ENCODE measurements at places on chromosomes 7 and 10.
A peak's percentile ranks its signal among the peaks of the same experiment; 100 is the strongest.

- no peak for DNase-seq
Observed at GRCh38 chr10:93138113-93138870, 64.6 kb downstream of the CYP26A1 start.

GRCh38 chr10:18085855-18086254 is 54.4 kb upstream of the CACNB2 start:
- no peak for DNase-seq

DNA sequence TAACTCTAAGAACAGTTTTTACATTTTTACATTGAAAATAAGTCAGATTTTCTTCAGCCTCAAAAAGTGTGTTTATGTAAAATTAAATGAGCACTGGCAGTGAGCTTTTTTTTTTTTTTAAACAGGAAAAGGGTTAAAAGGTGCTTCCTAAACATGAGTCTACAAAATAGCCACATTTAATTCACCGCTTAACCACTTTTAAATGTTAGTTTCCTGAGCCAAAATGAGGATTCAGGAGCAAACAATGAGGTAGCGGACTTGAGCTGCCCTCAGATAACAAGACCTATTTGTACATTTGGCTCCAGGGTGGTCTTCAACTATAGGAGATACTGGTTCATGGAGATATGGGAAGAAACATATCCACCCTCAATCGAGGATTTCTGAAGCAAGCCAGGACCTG is 22.8 kb downstream of the AKR1C3 start:
- no peak for DNase-seq

DNA sequence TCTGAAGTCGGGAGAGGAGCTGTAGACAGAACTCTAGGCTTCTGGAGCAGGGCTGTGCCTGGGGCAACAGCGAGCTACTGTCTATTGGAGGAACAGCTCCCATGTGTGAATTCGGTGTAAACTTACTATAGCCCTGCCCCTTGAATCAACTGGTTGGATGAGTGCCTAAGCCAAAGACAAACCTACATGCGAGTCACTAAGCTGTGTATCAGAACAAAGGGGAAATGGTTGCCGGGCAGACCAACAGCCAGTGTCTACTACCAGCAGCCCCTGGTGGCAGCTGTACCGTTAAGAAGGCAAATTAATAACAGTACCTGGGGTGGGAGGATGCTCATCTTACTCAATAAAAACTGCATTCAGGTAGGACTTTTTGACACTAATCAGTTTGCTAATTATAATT is 343.6 kb downstream of the ACTR3B start:
- no peak for DNase-seq

GRCh38 chr10:70804421-70804808 is 11.3 kb upstream of the SGPL1 start:
- peak; percentile 7 for DNase-seq

DNA sequence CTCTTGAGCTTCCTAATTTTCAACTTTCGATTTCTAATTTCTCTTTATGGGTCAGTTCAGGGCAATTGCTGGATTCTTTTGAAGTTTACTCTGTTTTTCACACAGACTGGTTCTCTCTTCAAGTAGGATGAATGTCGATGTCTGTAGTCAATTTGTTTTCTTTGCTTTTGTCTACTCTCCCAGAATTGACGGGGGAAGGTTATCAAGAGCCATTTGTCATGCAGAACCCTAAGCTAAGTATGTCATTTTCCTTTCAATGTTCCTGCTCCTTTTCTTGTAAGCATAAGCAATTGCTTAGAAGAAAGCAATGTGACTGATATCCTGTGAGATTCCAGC is 53.7 kb downstream of the SLC39A12 start:
- no peak for DNase-seq

DNA sequence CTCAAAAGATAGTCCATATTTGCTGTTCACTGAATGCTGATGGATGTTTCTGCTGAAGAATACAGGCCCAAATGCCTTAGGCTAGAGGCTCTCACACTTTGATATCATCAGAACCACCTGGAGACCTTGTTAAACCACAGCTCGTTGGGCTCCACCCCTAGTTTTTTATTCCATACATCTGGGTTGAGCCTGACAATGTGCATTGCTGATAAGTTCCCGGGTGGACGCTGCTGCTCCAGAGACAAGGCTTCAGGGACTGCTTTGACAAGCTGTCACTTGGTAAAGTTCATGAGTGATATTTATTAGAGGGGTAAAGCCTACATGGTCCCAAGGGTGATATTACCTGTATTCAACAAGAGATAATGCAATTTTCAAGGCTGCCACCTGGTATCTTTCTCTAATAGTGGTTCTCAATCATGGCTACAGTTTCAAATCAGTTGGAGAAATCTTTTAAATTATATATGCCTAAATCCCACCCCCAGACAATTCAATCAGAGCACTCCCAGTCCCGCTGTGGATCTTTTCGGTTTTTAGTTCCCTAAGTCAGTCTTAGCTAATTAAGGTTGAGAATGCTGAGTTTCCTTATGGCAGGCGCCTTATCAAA is 107.1 kb upstream of the GSDME start:
- no peak for DNase-seq

- DNase-seq, result no peak
Observed at GRCh38 chr7:69398986-69399385, 199.3 kb upstream of the AUTS2 start.

- no peak for DNase-seq
Observed at GRCh38 chr7:2168615-2169311, 64.0 kb downstream of the MAD1L1 start.

DNA sequence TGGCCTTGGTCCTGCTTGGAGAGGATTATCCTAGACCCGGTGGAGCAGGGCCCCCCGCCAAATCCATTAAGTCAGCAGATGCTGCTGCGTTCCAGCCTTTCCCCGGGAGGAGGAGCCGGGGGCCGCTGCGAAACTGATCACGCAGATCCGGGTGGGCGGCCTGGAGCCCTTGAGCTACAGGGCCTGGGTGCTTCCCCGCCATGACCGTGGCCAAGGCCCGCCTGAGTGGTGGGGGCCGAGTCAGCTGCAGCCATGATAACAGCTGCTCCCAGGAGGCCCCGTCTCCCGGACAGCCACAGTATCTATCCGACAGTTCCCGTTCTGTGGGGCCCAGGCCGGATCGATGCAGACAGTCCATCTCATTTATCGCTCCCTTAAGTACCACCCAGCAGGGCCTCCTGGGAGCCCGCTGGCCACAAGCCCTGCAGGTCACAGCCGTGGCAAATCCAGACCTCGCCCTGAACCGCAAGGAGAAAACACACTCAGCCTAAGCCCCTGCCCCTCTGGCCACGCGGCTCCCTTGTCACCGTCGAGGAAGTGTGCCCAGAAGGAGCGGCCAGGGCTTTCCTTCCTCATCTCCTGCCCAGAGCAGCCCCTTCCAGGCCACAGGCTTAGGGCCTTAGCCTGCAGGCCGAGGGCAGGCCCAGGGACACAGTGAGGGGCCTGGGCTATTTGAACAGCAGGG is 34.4 kb upstream of the SLC29A4 start:
- no peak for DNase-seq

GRCh38 chr7:53422291-53422690 is 386.9 kb downstream of the POM121L12 start:
- peak; percentile 86 for DNase-seq

DNA sequence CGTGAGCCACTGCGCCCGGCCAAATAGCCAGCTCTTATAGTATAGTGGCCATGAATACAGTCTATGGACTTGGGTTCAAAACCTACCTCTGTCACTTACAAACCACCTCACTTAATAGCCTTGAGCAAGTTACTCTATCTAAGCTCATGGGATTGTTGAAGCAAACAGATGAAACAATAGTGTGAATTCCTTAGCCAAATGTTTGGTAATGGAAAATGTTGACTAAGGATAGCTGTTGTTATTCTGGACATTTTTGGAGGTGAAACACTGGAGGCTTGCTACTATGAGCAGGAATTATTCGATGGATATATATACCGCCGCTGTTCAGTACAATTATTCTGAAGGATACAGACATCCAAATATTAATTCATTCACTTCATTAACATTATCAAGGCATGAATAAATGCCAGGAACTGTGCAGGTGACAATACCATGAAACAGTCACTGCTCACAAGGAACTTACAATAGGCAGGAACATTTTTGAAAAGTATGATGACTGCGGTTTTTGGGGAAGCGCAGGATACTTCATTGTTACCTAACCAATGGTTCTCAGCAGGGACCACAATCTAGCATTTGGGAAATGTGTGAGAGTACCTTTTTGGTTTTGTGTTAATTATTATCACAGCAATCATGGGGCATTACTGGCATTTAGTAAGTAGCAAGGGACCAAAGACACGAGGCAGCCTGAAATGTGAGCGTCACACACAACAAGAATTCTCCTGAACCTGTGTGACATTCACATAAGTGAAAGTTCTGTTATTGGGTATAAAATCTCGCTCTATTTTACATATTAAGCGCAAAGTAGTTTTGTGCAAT is 55.7 kb downstream of the CUBN start:
- DNase-seq, result peak; percentile 78

DNA sequence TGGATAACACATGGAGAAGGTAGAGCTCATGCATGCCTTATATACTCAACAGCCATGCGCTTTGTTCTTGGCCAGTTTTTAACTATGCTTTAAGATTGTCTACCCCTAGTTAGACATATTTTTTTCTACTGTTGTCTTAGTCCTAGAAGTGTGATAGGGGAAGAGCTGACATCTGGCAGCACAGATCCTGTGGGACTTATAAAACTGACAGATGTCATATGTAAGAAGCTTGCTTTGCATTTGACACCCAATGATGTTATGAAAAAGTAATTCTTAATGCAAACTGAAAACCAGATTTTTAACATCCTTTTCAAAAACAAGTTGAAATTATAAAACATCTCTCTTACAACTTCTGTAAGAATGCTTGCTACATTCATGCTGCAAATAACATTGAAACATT is 715.9 kb upstream of the LRRN3 start:
- DNase-seq, result no peak
